ENCODE measurements at places on chromosomes 2 and 18.

- no peak for DNase-seq
Measured at GRCh38 chr18:44601447-44601846, 79.2 kb upstream of the SETBP1 start.

DNA sequence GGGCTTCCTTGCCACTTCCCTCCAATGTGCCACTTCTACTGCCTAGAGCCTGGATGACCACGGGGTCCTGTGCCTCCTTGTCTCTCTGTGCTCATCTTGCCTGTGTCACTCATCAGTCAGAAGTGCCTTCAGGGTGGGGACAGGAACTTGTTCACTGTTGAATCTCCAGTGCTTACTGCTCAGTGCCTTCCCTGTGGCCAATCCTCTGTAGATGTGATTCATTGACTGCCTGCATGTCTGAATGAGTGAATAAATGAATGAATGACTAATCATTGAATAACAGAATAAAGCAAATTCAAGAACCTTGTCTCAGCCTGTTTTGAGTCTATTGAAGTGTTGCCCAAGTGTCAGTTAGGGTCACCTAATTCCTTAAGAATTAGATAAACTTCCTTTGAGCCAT lies 42.3 kb upstream of the FAM136A start:
- no peak for DNase-seq

DNA sequence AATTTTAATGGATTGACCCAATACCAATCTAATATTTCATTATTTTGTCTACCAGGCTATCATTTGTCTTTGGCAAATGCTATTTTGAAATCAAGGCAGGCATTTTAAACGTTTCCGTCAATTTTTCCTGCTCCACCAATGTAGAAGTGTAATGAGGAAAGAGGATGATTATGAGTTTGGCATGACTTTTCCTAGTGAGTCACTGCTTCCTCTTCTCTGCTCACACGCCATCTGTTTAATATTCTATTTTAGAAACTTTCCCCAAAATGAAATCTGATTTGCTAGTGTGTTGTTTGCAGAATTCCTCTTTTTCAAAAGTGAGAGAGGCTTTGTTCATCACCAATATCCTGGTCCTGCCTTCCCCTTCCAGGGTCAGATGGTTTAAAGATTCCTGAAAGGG lies 42.5 kb upstream of the PID1 start:
- no peak for DNase-seq

DNA sequence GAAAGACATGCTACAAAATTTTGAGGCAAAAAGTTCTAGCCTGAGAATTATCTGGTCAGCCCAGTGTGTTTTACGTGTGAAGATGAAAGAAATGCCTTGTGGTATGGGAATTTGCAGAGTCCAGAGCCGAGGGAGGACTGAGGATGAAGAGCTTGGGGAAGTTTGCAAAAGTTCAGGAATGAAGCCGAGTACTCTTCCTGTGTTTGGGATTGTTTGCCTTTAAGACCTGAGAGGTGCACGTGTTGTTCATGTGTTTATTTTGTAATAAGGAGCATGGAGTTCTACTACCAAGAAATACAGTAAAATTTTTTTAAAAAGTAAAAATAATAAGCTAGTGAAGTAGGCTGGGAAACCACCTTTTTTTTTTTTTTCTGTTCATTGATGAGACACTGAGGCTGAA lies 14.8 kb downstream of the SETBP1 start:
- DNase-seq = no peak

DNA sequence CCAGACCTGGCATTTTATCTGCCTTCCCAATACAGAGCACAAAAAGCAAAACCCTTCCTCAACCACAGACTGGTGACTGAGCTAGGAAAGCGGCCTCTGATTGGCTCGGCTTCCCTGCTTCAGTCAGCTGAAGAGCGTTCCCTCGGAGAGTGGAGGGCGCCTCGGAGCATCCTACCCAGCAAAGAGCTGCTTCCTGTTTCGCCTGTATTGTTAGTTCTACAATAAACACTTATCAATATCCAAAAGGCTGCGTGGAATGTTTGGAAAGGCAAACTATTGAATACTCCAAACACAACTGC lies 125.0 kb downstream of the CACNB4 start:
- DNase-seq = peak; percentile 29

GRCh38 chr18:63539904-63540510 lies 2.2 kb upstream of the SERPINB12 start:
- DNase-seq = no peak

- no peak for DNase-seq
Measured at GRCh38 chr2:69305712-69306392, 81.2 kb downstream of the GFPT1 start.

- DNase-seq = no peak
Measured at GRCh38 chr2:64319896-64320295, 134.1 kb upstream of the LGALSL start.

GRCh38 chr2:74278694-74279093 lies 64.5 kb downstream of the SLC4A5 start:
- DNase-seq = no peak

DNA sequence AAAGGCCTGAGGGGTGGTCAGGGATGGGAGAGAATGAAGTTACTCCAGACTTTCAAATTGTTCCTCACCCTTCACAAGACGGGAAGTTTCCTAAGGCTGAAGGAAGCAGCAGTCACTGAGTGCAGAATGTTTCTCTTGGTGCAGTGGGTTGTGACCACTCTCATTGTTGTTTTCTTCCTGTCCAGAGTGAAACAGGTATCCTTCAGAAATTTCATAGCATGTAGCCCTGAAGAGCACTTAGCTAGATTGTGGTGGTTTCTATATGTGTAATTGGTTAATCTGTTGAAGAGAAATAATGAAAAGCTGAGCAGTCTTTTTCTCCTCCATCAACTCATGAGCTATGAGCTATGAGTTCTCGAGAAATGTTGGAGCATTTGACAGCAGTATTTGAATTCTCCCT lies 96.8 kb downstream of the GPD2 start:
- DNase-seq = no peak

- DNase-seq = no peak
Measured at GRCh38 chr2:9593925-9594324, 36.9 kb downstream of the YWHAQ start.

Measured in substantia nigra (tissue), 51 donors.